ENCODE measurements at places on chromosomes 16 and 17. TPM values are rescaled to one million over a fixed set of nuclear protein-coding genes. Genes with fewer than 3 reads are reported as not detected.

Gene SARM1
- polyA plus RNA-seq, result 23.9 TPM

Gene TNFSF12
- polyA plus RNA-seq, result not detected

Gene ZFHX3
- 27.7 TPM for polyA plus RNA-seq

Gene LAT
- polyA plus RNA-seq, result 6.4 TPM

Gene DNAAF1
- polyA plus RNA-seq, result not detected

Gene GPS2
- 116 TPM for polyA plus RNA-seq

Gene GNPTG
- polyA plus RNA-seq, result 74.2 TPM

Gene CTDNEP1
- polyA plus RNA-seq, result 39.4 TPM

Gene KRTAP3-1
- polyA plus RNA-seq, result not detected

Gene AIPL1
- polyA plus RNA-seq, result not detected

Gene SLC5A2
- polyA plus RNA-seq, result not detected

Gene SLC12A3
- polyA plus RNA-seq, result 0.09 TPM

Gene ZKSCAN2
- polyA plus RNA-seq, result 17.2 TPM

Gene AOC3
- polyA plus RNA-seq, result 0.35 TPM

Gene NPIPA5
- 1.5 TPM for polyA plus RNA-seq

Gene TK2
- polyA plus RNA-seq, result 15.9 TPM

Gene PHKG2
- polyA plus RNA-seq, result 41.5 TPM

Gene CPHXL2
- not detected for polyA plus RNA-seq

Gene ACSM3
- 0.57 TPM for polyA plus RNA-seq

Gene SAT2
- 330 TPM for polyA plus RNA-seq

Gene ELAC2
- 41.9 TPM for polyA plus RNA-seq

Gene PKMYT1
- polyA plus RNA-seq, result 2.9 TPM

Gene NPIPB6
- 2.7 TPM for polyA plus RNA-seq

Gene PMP22
- polyA plus RNA-seq, result not detected

Gene C1QTNF8
- polyA plus RNA-seq, result not detected

Gene TBC1D3E
- not detected for polyA plus RNA-seq

Gene EMC6
- 61.7 TPM for polyA plus RNA-seq

Gene LRRC37A
- 5.0 TPM for polyA plus RNA-seq

Gene IKZF3
- not detected for polyA plus RNA-seq

Gene TERB1
- not detected for polyA plus RNA-seq

Gene GDPD1
- polyA plus RNA-seq, result 31.8 TPM

Gene OSGIN1
- 2.1 TPM for polyA plus RNA-seq

Gene POLG2
- 14.3 TPM for polyA plus RNA-seq

Gene TMC8
- polyA plus RNA-seq, result 0.24 TPM

Gene RASL10B
- 10.7 TPM for polyA plus RNA-seq

Gene PIGS
- polyA plus RNA-seq, result 58.5 TPM

Gene SCN4A
- not detected for polyA plus RNA-seq
